Activated T-cell treated with anti-CD3 and anti-CD28 coated beads for 48 hours (primary cell): ENCODE measurements at places on chromosomes 6 and 20.

- no peak for DNase-seq
Measured at GRCh38 chr6:157648561-157648960, 174.5 kb upstream of the SNX9 start.

- no peak for DNase-seq
Measured at GRCh38 chr20:49446808-49447207, 35.7 kb downstream of the KCNB1 start.

DNA sequence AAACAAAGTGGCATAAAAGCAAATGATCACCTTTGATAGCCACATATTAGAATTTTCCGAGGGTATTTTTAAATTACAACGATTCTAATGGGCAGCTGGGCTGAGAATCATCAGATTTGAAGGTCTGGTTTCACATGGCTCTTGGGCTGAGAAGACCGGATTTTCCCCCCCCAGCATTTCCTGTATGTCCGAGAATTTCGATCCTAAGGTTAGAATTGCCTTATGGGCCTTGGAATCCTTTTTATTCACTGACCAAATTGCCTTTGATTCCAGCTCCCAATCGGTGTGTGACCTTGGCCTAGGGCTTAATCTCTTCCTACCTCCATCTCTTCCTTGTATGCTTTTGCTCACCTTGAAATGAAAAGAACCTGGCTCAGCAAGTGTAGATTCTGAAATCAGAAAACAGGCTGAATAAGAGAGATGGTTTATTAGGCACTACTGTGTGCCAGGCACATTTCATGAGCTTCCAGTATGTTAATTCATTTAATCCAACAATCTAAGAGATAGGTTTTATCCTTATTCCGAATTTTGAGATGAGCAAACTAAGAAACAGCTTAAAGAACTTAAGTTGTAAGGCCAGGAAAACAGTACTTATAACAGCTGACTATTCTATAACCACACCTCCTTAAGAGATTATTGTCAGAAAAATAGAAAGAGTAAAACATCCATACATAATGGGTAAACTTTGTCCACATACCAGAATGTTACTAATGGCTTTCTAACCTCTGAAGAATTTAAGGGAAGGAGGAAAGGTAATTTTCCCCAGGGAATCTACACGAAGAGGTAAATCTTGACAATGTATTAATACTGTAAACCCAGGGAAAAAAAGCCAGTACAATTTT lies 39.4 kb downstream of the HFE start:
- no peak for DNase-seq

GRCh38 chr6:129184808-129185366 lies 301.9 kb downstream of the LAMA2 start:
- DNase-seq = no peak

DNA sequence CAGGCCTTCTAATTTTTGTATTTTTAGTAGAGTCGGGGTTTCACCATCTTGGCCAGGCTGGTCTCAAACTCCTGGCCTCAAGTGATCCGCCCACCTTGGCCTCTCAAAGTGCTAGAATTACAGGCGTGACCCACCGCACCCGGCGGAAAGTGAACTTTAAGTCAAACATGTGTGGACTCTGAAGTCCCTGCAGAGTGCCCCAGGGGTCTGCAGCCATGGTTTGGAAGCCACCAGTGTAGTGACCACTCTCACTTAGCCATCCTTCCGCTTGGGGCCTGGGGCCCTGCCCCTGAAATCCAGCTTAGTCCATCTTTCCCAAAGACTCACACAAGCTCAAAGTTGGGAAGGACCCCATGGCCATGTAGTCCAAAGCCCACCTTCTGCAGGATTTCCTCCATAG lies 164.5 kb downstream of the GRM4 start:
- no peak for DNase-seq
